ENCODE measurements at places on chromosomes 11 and 22.

DNA sequence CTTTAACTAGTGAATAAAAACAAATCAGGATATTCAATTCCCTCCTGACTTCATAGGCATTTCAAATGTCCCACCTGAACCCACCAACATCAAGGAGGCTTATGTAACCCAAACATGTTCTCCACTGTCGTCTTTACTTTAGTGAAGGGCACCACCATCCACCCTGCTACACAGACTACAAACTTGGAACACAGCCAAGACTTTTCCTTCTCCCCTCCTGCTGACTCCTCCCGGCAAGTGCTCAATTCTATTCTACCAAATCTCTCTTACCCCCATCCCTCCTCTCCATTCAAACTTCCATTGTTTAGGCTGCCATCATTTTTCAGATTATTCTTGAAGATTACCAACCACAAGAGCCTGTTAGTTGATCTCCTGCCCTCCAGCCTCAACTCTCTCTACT lies 24.3 kb downstream of the SAAL1 start:
- no peak for DNase-seq

GRCh38 chr22:32325416-32325801 lies 32.3 kb upstream of the RFPL3 start:
- no peak for DNase-seq

DNA sequence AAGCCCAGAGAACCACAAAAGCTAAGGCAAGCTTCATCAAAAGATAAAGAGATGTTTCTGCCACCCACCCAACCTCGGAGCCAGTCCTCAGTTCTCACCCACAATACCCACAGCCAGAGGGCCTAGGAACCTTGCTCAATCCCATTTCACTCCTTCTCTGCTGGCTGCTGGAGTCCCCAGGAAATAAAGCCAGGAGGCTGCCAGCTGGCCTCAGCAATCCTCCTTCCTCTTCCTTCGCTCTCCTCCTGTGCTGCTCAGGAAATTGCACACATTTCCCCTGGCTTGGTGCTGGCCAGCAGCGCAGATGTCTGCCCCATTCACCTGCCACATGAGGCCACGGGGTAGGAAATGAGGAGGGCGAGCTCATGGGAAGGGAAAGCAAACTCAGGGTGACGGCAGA lies 91.8 kb upstream of the LDLRAD3 start:
- DNase-seq: no peak

DNA sequence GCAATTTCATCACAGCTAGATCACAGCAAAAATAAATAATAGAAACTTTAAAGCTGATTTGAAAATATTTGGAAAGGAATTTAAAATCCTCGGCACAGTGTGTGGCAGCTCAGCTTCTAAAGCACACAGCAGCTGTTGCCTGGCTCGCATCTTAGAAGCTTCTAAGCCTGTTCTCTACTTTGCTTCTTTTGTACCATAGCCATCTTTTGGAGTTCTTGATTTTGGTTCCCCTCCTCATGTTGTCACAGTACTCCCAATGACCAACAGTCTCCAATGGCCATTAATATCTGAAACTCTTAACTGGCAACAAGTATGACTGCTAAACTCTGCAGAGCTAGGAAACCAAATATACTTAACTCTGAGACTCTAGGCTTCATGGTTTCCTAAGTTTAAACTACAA lies 28.8 kb downstream of the CHKA start:
- no peak for DNase-seq

GRCh38 chr11:75966537-75967287 lies 151.7 kb downstream of the UVRAG start:
- DNase-seq: no peak

GRCh38 chr11:33451364-33451763 lies 194.2 kb downstream of the HIPK3 start:
- no peak for DNase-seq

DNA sequence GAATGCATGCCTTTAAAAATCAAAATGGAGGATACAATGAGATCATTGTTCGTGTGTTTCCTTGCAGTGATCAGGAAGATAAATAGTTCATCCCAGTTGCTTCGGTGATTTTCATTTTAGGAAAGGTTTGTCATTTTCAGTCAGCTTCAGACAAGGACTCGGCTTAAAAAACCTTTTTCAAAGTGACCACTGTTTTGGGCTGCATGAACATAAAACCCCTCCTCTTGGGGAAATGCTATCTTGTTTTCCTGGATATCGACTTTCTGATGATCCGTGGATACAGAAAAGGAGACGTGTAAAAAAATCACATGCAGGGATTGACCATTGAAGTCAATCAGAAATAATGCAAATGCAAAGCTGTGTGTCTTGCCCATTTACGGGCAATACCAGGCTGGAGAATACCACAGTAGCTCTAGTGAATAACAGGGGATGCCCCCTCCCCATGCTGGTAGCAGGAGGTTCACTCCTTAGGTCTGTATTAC lies 146.8 kb downstream of the MAML2 start:
- DNase-seq: no peak

GRCh38 chr11:17748761-17749721 lies 14.5 kb downstream of the KCNC1 start:
- DNase-seq: no peak

DNA sequence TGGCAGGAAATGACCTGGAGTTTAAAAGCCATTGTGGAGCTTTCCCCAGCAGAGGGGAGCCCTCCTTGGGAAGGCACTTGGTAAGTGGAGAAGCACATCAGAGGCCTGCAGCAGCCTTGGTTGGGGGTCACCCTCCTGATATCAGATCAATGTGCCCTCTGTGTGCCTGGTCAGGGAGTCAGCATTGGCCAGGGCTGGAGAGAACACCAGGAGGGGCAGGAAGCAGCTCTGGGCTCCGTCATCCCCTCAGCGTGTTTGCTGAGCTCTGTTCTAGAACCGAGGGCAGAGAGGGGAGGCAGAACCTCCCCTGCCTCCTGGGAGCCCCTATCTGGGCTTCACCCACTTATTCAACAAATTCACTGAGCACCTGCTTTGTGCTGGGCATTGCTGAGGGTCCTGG lies 846.0 kb downstream of the TBC1D22A start:
- no peak for DNase-seq

- no peak for DNase-seq
Measured at GRCh38 chr11:99601179-99601578, 580.4 kb downstream of the CNTN5 start.

- DNase-seq: no peak
Measured at GRCh38 chr11:12246147-12246546, 131.2 kb upstream of the PARVA start.

- no peak for DNase-seq
Measured at GRCh38 chr11:123065621-123066020, 3.7 kb upstream of the HSPA8 start.

GRCh38 chr22:30695351-30695851 lies 727 bp downstream of the OSBP2 start:
- no peak for DNase-seq

- peak; percentile 43 for DNase-seq
Measured at GRCh38 chr11:72781313-72782080, 12.3 kb downstream of the STARD10 start.

DNA sequence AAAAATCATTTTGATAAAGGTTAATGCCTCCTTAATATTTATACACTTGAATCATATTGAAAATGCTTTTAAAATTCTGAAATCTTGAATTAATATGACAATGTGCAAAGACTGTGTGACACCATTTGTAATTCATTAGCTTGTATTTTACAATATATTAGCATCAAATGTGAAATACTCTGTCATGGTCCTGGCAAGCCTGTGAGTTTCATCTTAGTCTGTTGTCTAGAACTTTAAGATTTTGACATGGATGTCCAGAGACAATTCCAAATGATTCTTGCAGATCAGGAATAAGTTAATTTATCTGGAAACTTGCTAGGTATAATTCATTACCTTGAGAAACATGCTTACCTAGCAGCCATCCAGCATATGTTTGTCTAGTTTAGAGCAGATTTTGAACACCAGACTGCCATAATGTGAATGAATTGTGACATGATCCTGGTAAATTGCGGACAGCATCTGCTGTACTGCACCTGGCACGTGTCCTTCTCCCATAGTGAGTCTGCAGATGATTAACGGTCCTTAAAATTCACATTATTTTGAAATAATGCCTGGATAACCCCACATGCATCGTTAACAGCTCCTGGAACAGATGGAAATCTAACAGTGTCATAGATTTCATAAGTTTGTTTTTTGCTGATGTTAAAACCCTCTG lies 34.5 kb upstream of the DEUP1 start:
- no peak for DNase-seq

- DNase-seq: no peak
Measured at GRCh38 chr22:33891992-33892391, 28.3 kb downstream of the LARGE1 start.

- DNase-seq: no peak
Measured at GRCh38 chr22:26857169-26857568, 199.8 kb downstream of the MIAT start.

- no peak for DNase-seq
Measured at GRCh38 chr11:75815345-75816168, 547 bp downstream of the UVRAG start.

- no peak for DNase-seq
Measured at GRCh38 chr11:129768356-129768755, 47.3 kb upstream of the TMEM45B start.

- no peak for DNase-seq
Measured at GRCh38 chr11:22275600-22275999, 62.6 kb upstream of the SLC17A6 start.

DNA sequence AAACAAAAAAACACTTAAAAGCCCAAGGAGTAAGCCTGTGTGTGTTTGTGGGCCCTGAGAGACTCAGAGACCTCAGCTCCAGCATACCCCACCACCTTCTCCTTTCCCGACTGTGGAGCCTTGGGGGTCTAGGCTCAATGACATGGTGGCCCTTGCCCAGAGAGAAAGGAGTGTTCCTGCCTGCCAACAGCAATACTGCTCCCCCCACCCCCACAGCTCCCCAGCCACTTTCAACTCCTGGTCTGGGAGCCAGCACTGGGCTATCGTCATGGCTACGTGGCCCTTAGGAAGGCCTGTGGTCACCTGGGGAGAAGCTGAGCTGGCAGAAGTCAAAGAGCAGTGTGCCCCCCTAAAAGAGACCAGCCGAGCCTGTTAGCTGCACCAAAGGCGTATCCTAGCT lies 2.6 kb downstream of the PPP1R14B start:
- DNase-seq: no peak

GRCh38 chr22:25729016-25729995 lies 12.7 kb upstream of the MYO18B start:
- DNase-seq: no peak

GRCh38 chr11:69704508-69705253 lies 859 bp upstream of the FGF19 start:
- DNase-seq: no peak

- DNase-seq: no peak
Measured at GRCh38 chr22:45319324-45319685, 9.6 kb downstream of the FAM118A start.

DNA sequence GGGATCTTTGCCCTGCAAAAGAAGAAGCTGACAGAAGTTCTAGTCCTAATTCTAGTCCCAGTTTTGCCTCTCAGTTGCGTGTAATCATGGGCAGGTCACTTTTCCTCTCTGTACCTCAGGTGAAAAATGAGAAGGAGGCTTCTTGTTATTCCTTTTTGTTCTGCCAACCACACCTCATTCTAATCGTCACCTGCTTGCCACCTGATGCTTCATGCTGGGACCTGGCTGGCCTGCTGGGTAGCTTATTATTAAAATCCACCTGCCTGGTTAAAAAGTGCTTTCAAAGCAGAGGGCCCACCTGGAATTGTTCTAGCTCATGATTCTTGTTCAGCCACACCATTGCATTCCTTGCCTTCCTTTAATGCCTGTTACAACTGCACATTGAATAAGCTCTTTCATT lies 8.4 kb upstream of the ALG8 start:
- DNase-seq: no peak

DNA sequence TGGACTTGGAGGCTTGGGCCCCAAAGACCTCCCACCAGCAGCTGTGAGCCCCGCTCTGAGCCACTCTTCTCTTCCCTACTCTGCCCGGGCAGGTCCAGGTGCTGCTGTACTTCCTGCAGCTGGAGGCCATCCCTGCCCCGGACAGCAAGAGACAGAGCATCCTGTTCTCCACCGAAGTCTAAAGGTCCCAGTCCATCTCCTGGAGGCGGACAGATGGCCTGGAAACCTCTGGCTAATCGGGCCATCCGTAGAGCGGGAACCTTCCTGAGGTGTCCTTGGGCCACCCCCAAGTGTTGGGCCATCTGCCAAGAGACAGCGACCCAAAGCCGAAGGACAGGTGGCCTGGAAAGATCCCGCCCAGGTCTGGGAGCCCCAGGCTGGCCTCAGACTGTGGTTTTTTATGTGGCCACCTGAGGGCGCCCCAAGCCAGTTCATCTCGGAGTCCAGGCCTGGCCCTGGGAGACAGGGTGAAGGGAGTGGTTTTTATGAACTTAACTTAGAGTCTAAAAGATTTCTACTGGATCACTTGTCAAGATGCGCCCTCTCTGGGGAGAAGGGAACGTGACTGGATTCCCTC lies 135.1 kb downstream of the BCR start:
- DNase-seq: no peak

GRCh38 chr22:46551321-46551720 lies 13.9 kb upstream of the CELSR1 start:
- DNase-seq: no peak

- DNase-seq: no peak
Measured at GRCh38 chr11:2804701-2805387, 80.7 kb downstream of the CDKN1C start.

DNA sequence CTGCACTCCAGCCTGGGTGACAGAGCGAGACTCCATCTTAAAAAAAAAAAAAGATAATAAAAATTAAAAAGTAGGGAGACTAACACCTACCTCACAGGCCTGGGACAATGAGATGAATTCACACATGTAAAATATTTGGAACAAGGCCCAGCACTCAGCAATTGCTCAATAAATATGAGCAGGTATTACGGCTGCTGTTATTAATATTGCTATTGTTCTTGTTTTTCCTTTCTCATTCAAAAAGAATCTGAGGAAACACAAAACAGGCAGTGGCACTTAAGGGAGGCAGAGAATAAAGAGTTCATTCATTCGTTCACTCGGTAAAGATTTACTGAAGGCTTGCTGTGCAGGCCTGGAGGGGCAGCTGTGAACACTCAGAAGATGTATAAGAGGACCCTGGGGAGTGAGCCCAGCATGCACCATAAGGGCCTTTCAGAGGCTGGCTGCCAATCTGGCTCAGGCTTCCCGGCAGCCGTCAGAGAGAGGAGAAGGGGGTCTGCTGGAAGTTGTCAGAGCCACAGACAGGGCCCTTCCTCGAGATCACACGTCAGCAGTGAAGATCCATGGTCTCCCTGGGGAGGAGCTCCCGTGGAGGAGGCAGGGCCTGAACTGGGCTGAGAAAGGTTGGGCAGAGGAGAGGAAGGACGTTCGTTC lies 51.6 kb upstream of the TCF20 start:
- DNase-seq: no peak
